Aorta (tissue), 5 donors: ENCODE measurements at places on chromosomes 11 and 22. TPM values are rescaled to one million over a fixed set of nuclear protein-coding genes. Genes with fewer than 3 reads are reported as not detected.

- no peaks in the 10 kb centered on the region for H3K4me1 ChIP-seq
- no peaks in the 10 kb centered on the region for H3K27me3 ChIP-seq
- H3K27ac ChIP-seq = no peak overlapping the region
These were observed 166.2 kb downstream of the FAT3 start for GRCh38 chr11:92390783-92391182.

GRCh38 chr22:49930596-49931412, 12.4 kb downstream of the CRELD2 start:
- DNase-seq = no peak
- no peak overlapping the region for H3K27ac ChIP-seq
- H3K4me1 ChIP-seq = no peaks in the 10 kb centered on the region
- no peaks in the 10 kb centered on the region for H3K27me3 ChIP-seq
- no peaks in the 10 kb centered on the region for H3K36me3 ChIP-seq
- H3K4me3 ChIP-seq = no peak overlapping the region

GRCh38 chr11:75572744-75573143, 10.7 kb downstream of the SERPINH1 start:
- no peak overlapping the region for H3K4me3 ChIP-seq
- H3K36me3 ChIP-seq = peaks cover 26% of the 10 kb centered on the region
- no peaks in the 10 kb centered on the region for H3K27me3 ChIP-seq
- H3K27ac ChIP-seq = no peak overlapping the region
- no peaks in the 10 kb centered on the region for H3K4me1 ChIP-seq
- no peak for DNase-seq

TMX2 gene
- total RNA-seq = 40.6 TPM

GRCh38 chr11:130908770-130909625, 7.3 kb downstream of the SNX19 start:
- H3K4me1 ChIP-seq = no peaks in the 10 kb centered on the region
- no peaks in the 10 kb centered on the region for H3K27me3 ChIP-seq
- peaks cover 9% of the 10 kb centered on the region for H3K36me3 ChIP-seq
- DNase-seq = no peak
- H3K4me3 ChIP-seq = no peak overlapping the region

GRCh38 chr11:130528298-130529261, 80.1 kb downstream of the ADAMTS15 start:
- DNase-seq = no peak
- no peaks in the 10 kb centered on the region for H3K36me3 ChIP-seq
- no peak overlapping the region for H3K4me3 ChIP-seq
- no peaks in the 10 kb centered on the region for H3K4me1 ChIP-seq
- no peak overlapping the region for H3K27ac ChIP-seq

GRCh38 chr11:119474682-119475596, 52.0 kb upstream of the THY1 start:
- no peaks in the 10 kb centered on the region for H3K4me1 ChIP-seq
- H3K27me3 ChIP-seq = no peaks in the 10 kb centered on the region
- no peak overlapping the region for H3K4me3 ChIP-seq
- peak; percentile 69 for DNase-seq

- no peak for DNase-seq
- H3K36me3 ChIP-seq = no peaks in the 10 kb centered on the region
- H3K4me1 ChIP-seq = no peaks in the 10 kb centered on the region
- H3K4me3 ChIP-seq = no peak overlapping the region
These were observed 11.7 kb downstream of the BTG4 start for GRCh38 chr11:111500481-111500880.

DNA sequence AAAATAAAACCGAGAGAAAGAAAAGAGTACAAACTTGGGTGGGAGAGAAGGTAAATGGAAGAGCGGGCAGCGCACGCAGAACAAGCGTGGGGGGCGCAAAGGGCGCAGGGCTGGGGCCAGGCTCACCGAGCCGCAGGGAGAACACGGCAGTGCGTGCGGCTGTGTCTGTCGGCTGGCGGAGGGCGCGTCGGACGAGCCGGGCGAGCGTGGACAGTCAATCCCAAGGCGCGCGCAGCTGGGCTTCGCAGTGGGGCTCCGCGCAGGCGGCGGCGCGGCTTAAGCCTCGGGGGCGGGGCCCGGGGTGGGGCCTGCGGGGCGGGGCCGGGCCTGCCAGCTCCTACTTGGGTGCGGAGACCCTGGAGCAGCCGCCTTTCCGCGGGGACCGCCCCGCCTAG, at the start of gene UCP2:
TSS of gene UCP2 (minus strand) at position 249 of the 395 bp plus-strand sequence. CDS start 4,465 bp downstream, outside the sequence.
- no peaks in the 10 kb centered on the region for H3K27me3 ChIP-seq
- H3K36me3 ChIP-seq = no peaks in the 10 kb centered on the region

HEPACAM gene
- total RNA-seq = 0.10 TPM

GRCh38 chr11:45319077-45319476, 32.9 kb upstream of the SYT13 start:
- H3K4me1 ChIP-seq = no peaks in the 10 kb centered on the region
- H3K27me3 ChIP-seq = no peaks in the 10 kb centered on the region
- no peak for DNase-seq
- no peak overlapping the region for H3K27ac ChIP-seq
